ENCODE measurements at places on chromosomes 1 and 21. TPM values are rescaled to one million over a fixed set of nuclear protein-coding genes. Genes with fewer than 3 reads are reported as not detected.

Gene IL12RB2
- 0.29 TPM for total RNA-seq

Gene RPE65
- total RNA-seq, result not detected

Gene S100A1
- 0.88 TPM for total RNA-seq

Gene PER3
- 8.9 TPM for total RNA-seq

DNA sequence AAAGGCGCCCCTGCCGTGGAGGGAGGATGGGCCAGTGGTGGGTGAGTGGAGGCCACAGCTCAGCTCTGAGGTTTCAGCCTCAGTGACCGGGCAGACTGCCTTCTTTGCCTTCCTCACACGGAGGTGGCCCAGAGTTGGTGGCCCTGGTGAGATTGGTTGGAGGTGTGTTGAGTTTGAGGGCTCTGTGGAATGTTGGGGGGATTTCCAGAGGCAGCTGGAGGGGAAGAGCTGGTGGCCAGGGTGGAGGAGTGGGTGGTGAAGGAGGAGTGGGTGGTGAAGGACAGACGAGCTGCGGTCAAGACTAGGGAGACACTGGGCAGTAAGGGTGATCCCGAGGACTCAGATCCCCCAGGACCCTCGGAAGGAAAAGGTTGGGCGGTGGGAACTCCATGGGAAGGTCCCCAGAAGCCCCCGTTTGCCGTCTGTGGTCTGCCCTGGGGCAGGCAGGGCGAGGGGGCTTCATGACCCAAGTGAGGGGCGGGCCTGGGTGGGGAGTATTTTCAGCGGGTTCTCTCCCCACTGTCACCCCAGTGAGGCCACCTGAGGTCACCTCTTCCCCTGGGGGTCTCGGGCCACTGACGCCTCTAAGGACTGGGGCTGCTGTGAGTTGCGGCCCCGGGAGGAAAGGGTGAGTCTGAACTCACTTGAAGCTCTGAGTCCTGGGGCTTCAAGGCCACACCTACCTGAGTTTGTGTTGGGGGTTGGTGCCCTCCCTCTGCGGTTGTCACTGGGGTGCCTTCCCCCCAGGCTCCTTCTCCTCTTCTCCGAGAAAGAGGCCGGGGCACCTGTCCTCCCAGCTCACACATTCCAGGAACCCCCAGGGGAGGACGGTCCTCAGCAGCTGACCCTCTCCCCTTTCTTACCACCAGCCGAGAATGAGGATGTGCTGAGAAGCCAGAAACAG is 22.7 kb upstream of the PIK3CD start:
- no peak for DNase-seq
- H3K27me3 ChIP-seq, result no peaks in the 10 kb centered on the region
- H3K4me1 ChIP-seq, result no peaks in the 10 kb centered on the region
- H3K4me3 ChIP-seq, result no peak overlapping the region
- no peaks in the 10 kb centered on the region for H3K36me3 ChIP-seq

- no peak for DNase-seq
- H3K27ac ChIP-seq, result no peak overlapping the region
- no peaks in the 10 kb centered on the region for H3K36me3 ChIP-seq
- no peak overlapping the region for H3K4me3 ChIP-seq
- H3K27me3 ChIP-seq, result no peaks in the 10 kb centered on the region
- no peaks in the 10 kb centered on the region for H3K4me1 ChIP-seq
Observed at GRCh38 chr1:51719146-51719545, 102.3 kb downstream of the OSBPL9 start.

DNA sequence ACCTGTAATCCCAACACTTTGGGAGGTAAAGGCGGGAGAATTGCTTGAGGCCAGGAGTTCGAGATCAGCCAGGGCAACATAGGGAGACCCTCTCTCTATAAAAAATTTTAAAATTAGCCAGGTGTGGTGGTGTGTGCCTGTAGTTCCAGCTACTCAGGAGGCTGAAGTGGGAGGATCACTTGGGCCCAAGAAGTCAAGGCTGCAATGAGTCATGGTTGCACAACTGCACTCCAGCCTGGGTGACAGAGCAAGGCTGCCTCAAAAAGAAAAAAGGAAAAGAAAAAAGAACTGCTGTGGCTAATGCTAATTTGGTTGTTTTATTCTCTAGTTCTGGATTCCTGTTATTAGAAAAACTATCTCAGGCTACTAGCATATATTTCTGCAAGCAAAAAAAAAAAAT is 29.8 kb downstream of the DBT start:
- no peak overlapping the region for H3K27ac ChIP-seq
- no peak for DNase-seq
- H3K4me1 ChIP-seq, result no peaks in the 10 kb centered on the region
- H3K36me3 ChIP-seq, result no peaks in the 10 kb centered on the region
- no peak overlapping the region for H3K4me3 ChIP-seq

- no peak overlapping the region for H3K27ac ChIP-seq
- H3K4me1 ChIP-seq, result no peaks in the 10 kb centered on the region
- no peak overlapping the region for H3K4me3 ChIP-seq
- no peaks in the 10 kb centered on the region for H3K36me3 ChIP-seq
Observed at GRCh38 chr1:154081386-154082126, 73.3 kb downstream of the NUP210L start.

- no peak overlapping the region for H3K4me3 ChIP-seq
- no peaks in the 10 kb centered on the region for H3K4me1 ChIP-seq
- H3K27me3 ChIP-seq, result no peaks in the 10 kb centered on the region
- no peaks in the 10 kb centered on the region for H3K36me3 ChIP-seq
- H3K27ac ChIP-seq, result no peak overlapping the region
- no peak for DNase-seq
Observed at GRCh38 chr1:43225168-43225567, 44.6 kb upstream of the TMEM125 start.

DNA sequence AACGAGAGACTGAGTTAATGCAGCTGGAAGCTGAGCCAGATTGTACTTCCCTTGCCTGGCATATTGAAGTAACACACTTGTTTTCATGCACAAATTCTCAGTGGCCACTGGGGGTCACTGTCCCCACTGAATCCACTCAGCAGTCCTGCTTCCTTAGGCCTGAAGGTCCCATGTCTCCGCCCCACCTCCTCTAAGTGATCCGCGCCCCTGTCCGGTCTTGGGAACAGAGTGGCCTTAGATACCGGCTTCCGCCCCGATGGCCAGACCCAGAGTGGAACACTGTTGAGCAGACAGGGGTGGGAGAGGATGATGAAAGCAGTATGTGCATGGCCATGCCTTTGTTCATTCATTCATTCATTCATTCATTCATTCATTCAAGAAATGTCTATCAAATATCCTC is 34.8 kb downstream of the CHAF1B start:
- peak; percentile 78 for DNase-seq
- H3K4me1 ChIP-seq, result no peaks in the 10 kb centered on the region
- H3K27ac ChIP-seq, result no peak overlapping the region
- no peaks in the 10 kb centered on the region for H3K27me3 ChIP-seq
- H3K4me3 ChIP-seq, result no peak overlapping the region

- H3K4me3 ChIP-seq, result no peak overlapping the region
- no peaks in the 10 kb centered on the region for H3K36me3 ChIP-seq
- no peaks in the 10 kb centered on the region for H3K27me3 ChIP-seq
Observed at GRCh38 chr1:7646981-7647901, 123.9 kb upstream of the VAMP3 start.

DNA sequence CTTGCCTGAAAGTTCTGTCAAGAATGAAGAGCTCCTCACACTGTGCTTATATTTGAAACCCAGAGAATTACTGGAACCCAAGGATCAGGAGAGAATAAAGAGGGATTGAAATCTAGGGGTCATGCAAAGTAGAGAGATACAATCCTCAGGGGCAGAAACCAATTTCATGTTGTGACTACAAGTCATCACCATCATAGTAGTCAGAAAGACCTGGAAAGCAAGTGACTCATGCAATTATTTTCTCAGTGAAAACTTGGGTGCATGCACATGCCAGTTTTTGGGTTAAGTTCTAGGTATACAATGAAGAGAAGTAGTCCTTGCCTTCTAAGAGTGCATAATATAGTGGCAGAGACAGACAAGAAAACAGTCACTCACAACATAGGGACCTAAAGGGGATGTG is 210.0 kb downstream of the ZC3H11B start:
- H3K4me1 ChIP-seq, result no peaks in the 10 kb centered on the region
- H3K27ac ChIP-seq, result no peak overlapping the region
- DNase-seq, result no peak
- H3K27me3 ChIP-seq, result no peaks in the 10 kb centered on the region

DNA sequence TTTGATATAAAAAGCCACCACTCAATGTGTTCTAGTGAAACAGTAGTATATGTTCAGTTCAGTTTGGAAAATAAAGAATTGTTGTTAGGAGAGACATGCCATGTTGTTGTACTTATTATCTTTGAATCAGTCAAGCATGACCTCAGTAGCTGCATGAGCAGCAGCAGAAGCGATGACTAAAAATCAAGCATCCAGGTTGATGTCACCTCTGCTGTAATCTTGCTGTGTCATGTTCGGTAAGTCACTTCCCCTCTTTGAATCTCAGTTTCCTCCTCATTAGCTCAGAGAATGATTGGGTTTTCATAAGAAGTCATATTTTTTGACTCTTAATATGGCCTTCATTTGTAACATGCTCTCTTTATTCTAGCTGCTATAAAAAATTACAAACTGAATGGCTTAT is 428.4 kb upstream of the B3GALT2 start:
- H3K4me3 ChIP-seq, result no peak overlapping the region
- no peaks in the 10 kb centered on the region for H3K4me1 ChIP-seq
- DNase-seq, result no peak
- no peaks in the 10 kb centered on the region for H3K27me3 ChIP-seq
- H3K27ac ChIP-seq, result no peak overlapping the region

- no peaks in the 10 kb centered on the region for H3K36me3 ChIP-seq
- no peaks in the 10 kb centered on the region for H3K27me3 ChIP-seq
- no peak overlapping the region for H3K27ac ChIP-seq
- no peak for DNase-seq
- no peak overlapping the region for H3K4me3 ChIP-seq
Observed at GRCh38 chr1:44236490-44237272, 23.4 kb downstream of the DMAP1 start.

GRCh38 chr1:3097861-3098260 is 28.9 kb downstream of the PRDM16 start:
- no peaks in the 10 kb centered on the region for H3K36me3 ChIP-seq
- no peak overlapping the region for H3K4me3 ChIP-seq
- no peak for DNase-seq
- no peaks in the 10 kb centered on the region for H3K4me1 ChIP-seq
- H3K27me3 ChIP-seq, result no peaks in the 10 kb centered on the region

DNA sequence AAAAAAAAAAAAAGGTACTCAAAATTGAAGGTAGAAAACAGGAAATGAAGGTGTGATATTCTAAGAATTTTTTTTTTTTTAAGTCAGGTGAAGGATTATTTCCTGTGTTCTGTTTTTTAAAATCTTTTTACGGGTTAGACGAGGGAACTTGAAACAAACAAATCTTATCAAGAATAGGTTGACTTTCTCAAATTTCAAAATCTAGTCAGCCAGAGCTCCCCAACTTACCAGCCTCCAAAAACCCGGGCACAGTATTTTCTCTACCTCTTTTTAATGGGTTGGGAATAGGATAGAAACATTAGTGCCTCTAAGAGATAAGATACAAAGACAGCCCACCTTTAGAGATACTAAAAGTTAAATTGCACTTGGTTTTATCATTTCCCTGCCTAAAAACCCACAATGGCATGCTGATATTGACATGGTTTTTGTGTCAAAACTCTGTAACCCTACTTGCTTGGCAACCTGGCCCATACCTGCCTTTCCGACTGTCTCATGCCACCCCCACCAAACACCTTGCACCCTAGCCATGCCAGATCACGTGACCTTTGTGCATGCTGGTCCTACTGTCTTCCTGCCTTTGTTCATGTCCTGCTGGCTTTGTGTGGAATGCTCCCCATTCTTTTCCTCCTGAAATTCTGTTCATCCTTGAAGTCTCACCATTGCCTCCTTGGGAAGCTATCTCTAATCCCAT is 4.2 kb downstream of the RCAN3 start:
- H3K36me3 ChIP-seq, result no peaks in the 10 kb centered on the region
- H3K27ac ChIP-seq, result no peak overlapping the region
- no peak overlapping the region for H3K4me3 ChIP-seq
- H3K27me3 ChIP-seq, result no peaks in the 10 kb centered on the region
- DNase-seq, result no peak

DNA sequence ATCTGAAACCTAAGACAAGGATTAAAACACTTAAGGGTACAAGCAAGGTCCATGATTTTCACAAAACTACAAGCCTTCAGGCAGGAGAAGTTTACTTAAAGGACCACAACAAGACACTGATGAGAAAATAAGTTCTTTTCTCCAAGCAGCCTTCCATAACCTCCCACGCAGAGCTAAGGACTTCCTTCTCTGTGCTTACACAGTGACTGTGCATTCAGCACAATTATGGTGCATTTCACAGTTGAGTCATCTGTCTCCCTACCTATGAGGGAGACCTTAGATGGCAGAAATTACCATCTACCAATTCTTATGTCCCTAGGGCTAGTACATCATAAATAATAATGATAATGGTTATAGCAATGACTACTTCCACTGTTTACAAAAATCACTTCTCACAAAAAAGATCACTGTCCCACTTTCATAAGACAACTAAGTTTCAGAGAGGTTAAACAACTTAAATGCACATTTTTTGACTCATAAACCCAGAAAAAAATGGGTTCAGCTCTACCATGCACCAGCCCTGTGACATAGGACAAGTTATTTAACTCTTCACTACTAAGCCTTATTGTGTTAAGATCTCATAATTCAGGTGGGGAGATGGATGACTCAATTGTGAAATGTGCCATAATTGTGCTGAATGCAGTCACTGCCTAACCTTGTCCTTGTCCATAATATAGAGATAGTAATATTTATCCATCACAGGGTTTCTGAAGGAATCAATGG is 45.3 kb downstream of the TARBP1 start:
- H3K27me3 ChIP-seq, result no peaks in the 10 kb centered on the region
- H3K27ac ChIP-seq, result no peak overlapping the region
- no peaks in the 10 kb centered on the region for H3K36me3 ChIP-seq
- no peak overlapping the region for H3K4me3 ChIP-seq
- no peaks in the 10 kb centered on the region for H3K4me1 ChIP-seq
- no peak for DNase-seq

DNA sequence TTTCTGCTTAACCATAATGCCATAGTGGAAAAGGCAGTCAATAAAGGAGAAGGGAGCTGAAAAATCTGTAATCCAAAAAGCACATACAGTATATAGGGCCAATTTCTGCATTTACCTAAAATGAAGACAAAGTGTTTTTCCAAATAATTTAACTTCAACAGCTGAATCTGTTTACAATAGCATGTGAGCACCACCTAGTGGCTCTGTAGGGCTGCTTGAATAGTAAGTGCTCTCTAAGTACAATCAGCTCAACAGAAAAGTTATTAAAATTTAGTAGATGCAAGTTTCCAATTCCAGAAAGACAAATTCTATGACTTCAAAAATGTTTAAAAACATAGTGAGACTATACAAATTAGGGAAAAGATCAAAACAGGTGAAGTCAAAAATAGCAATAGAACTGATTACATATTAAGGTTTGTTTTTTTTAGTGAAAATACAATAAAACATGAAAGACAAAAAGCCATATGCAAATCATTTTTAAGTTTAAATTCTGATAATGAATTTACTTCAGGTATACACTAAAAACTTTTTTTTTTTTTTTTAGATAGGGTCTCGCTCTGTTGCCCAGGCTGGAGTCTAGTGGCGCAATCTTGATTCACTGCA is 220.0 kb downstream of the SETD4 start:
- no peaks in the 10 kb centered on the region for H3K36me3 ChIP-seq
- no peaks in the 10 kb centered on the region for H3K4me1 ChIP-seq
- H3K4me3 ChIP-seq, result no peak overlapping the region
- H3K27ac ChIP-seq, result no peak overlapping the region
- no peaks in the 10 kb centered on the region for H3K27me3 ChIP-seq

All from right lobe of liver (tissue), 6 donors.